Stimulated activated CD8-positive, alpha-beta memory T cell treated with anti-CD3 and anti-CD28 coated beads, Interleukin-15, amount 100 ng/mL, for 48 hours (primary cell): ENCODE measurements at places on chromosomes 4 and X.

DNA sequence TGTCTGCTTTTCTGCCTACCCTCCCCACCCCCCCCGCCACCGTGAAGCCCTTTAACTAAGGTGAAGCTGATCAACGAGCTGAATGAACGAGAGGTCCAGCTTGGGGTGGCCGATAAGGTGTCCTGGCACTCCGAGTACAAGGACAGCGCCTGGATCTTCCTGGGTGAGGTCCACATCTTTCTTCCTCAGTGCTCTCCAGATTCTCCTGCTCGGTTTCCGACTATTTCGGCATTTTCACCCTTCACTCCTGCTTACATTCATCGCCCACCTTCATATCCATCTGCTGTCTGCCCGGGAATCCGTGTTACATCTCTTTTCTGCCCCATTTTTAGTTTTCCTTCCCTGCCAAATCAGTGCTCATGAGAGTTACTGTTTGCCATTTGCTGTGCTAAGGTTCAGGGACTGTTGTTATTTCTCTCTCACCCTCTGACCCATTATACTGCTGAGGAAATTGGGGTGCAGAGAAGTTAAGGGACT, 459 bp downstream of the RBMX2 start:
- DNase-seq, result no peak

DNA sequence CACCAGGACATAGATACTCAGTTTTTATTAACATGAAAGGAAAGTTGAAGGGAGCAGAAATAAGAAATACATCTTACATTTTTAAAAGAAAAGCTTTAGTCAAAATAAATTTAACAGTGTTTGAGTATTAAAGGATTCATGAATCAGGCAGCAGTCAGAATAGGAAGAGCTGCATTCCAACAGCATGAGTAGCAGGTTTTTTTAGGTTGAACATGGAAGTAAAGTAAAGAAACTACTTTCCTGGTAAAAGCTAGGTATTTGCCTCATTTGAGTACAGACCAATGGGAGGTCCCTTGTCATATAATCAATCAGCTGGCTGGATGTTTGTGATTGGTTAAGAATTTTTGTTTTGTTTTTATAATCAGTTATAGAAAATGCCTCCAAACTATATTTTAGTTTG, 645.9 kb upstream of the INTU start:
- DNase-seq, result no peak

DNA sequence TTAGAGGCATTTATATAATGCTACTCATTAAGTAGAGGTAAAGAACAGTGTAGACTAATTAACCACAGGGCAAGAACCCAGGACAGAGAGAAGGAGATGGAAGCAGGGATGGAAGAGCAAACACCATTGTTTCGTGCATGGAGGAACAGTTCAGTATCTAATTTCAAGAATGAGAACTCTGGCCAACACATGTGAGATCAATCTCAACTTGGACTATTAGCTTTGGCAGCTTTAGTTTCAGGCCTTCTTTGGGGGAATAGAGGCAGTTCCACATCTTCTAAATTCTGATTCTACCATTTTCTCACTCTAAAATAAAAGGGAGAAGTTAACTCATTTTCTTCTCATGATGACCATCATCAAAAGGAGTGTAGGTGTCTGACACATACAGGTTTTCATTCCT, 207.0 kb downstream of the LDB2 start:
- DNase-seq, result no peak

- no peak for DNase-seq
Measured at GRCh38 chrX:69221239-69222102, 56.2 kb upstream of the PJA1 start.

- peak; percentile 7 for DNase-seq
Measured at GRCh38 chrX:153226344-153227185, 47.5 kb downstream of the MAGEA1 start.

GRCh38 chr4:83340692-83341343, 6.2 kb upstream of the HPSE start:
- peak; percentile 42 for DNase-seq

- no peak for DNase-seq
Measured at GRCh38 chr4:152805818-152806217, 26.1 kb downstream of the ARFIP1 start.

DNA sequence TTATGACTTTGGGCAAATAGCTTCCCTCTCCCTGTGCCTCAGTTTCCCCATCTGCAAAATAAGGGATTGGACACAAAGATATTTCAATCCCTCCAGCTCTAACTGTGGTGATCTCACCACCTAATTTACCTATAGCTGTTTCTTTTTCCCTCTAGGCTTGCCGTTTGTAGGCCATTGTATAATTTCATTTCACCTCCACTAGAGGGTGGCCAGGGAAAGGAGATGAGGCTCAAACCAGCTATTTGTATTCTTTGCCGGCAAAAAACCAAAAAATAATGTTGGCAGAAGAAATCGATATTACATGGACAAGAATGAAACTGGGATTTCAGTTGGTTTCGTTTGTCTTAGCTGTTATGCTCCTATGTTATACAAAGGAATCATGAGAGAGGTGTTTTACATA, 36.1 kb upstream of the DOCK11 start:
- DNase-seq, result no peak

GRCh38 chr4:74072739-74073138, 26.3 kb downstream of the CXCL2 start:
- no peak for DNase-seq

GRCh38 chr4:121784975-121785374, 16.1 kb upstream of the EXOSC9 start:
- no peak for DNase-seq

DNA sequence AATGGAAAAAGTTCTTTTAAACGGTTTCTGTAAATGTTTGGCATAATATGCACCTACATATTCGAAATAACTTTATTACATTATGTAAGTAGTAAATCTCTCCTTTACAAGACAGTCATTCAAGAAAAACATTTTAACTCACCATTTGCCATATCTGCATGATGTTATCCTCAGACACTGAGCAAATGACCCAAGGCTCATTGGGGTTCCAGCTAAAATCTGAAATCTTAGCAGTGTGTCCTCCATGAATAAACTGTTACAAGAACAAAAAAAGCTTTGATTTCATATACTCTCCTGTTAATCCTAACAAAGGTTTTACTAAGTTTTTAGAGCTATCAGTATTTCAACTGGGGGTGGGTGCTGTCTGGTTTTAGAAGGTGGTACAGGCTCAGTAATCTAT, 24.5 kb downstream of the RBBP7 start:
- no peak for DNase-seq

- DNase-seq, result no peak
Measured at GRCh38 chrX:150854856-150855255, 43.6 kb downstream of the CD99L2 start.

GRCh38 chr4:177308847-177309521, 690 bp upstream of the NEIL3 start:
- no peak for DNase-seq
